ENCODE measurements at places on chromosomes 11 and 22.

GRCh38 chr11:9210224-9210921 is 54.8 kb downstream of the DENND5A start:
- no peak for DNase-seq

- no peak for DNase-seq
These were observed 845 bp downstream of the RBM7 start for GRCh38 chr11:114401311-114401710.

DNA sequence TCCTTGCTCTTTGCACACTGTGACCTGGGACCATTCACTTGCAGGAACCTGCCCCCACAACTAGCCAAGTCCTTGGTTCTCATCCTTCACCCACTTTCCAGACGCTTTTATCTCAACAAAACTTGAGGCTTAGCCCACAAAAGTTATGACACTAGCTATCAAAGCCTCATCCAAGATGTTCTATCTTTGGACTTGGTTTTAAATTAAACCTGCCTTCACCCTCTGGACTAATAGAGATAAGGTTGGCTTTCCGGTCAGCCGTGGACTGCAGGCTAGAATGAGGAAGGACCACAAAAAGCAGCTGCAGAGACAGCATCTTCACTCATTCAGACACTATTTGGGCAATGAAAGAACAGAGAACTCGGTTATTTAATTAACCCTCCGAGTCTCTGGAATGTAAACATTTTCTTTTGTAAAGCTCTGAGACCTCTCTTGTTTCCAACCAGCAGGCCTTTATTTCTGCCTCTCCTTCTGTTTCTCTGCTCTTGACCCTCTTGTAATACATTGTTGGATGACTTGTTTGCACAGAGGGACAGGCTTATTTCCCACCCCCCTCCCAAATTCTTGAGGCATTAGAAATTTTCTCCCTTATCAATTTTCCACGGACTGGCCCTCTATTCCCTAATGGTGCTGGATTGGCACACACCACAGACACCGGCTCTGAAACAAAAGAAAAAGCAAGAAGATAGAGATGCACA is 41.4 kb downstream of the ARL14EP start:
- DNase-seq: no peak

DNA sequence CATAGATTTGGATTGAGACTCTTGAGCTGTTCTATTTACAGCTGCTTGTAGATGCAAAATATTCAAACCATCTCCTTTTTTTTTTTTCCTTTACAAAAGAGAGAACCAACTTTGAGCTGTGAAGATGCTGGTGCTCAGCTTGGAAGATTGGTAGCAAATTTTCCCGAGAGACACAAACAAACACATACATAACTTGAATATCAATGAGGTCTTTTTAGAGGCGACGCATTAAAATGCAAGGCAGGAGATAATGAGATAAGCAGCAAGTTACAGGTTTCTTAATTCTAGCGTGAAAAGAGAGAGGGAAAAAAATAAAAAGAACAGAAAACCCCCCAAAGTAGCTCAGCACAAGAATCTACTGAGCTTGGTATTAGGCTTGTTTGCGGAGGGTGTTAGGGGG is 247.0 kb upstream of the SORL1-AS1 start:
- no peak for DNase-seq

Data from iPS DF 19.7 (cell line).